ENCODE measurements at places on chromosomes 5 and 9.

GRCh38 chr9:130914417-130915095, 17.9 kb upstream of the QRFP start:
- no peak for DNase-seq

GRCh38 chr5:162067655-162068411, at the start of gene GABRG2:
TSS of gene GABRG2 (plus strand) at chr5:162067773. CDS start at chr5:162068000, 227 bp downstream.
- DNase-seq: no peak

- DNase-seq: no peak
Observed at GRCh38 chr9:93588641-93589609, 12.5 kb downstream of the PHF2 start.

GRCh38 chr5:15786884-15787283, 286.9 kb downstream of the FBXL7 start:
- DNase-seq: no peak

DNA sequence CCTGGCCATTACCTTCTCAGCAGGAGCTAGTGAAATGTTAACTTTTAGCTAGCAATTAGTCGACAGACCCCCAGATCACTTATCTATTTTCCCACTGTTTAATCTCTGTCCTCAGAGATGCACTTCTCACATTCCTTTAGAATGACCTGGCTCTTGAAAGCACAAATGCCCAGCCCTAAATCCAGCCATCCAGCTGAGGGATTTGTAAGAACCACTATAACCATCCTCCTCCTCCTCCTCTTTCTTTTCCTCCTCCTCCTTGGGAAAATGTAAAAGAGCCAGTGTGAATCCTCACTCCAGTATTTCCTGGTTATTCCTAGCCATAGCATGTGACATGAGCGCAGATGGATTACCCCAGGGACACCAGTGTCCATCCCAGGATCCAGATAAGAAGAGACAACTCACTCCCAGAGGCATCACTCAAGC, 124.3 kb downstream of the ENC1 start:
- no peak for DNase-seq

- no peak for DNase-seq
Observed at GRCh38 chr5:88979244-88979643, 96.3 kb upstream of the MEF2C start.

DNA sequence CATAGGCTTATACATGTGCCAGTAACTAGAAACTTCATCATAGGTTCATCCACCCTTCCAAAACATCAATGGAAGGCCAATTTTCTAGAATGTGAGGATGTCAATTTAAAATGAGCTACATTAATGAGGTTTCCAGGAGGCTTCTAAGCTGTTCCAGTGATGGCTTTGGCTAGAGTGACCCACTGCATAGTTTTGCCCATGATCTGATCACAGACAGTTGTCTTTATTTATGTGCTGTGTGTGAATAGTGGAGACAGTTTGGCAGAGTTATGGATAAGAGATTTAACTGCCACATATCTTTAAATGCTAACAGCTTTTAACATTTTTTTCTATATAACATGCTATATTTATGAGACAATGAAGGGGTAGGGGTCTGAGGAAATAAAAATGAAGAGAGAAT, 139.0 kb upstream of the ZNF462 start:
- DNase-seq: no peak

DNA sequence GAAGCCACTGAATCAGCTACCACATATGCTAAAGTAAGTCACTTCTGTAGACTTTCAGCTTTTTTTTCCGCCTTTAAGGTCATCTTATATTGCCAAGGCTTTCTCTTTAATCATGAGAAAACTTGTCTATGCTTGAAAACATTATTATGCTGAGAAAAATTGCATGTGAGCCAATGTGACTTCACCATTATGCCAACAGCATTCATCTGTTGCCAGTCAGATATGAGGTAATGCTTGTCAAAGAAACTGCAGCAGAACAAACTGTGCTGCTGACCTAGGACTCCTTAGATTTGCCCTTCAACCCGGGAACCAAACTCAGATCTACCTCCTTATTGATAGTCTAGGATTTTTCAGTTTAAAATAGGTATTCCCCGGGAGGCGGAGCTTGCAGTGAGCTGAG, 34.3 kb downstream of the SLC44A1 start:
- DNase-seq: no peak

GRCh38 chr5:159762921-159763320, 153.4 kb upstream of the ADRA1B start:
- DNase-seq: no peak

GRCh38 chr5:107806705-107807104, 136.0 kb upstream of the EFNA5 start:
- DNase-seq: no peak

DNA sequence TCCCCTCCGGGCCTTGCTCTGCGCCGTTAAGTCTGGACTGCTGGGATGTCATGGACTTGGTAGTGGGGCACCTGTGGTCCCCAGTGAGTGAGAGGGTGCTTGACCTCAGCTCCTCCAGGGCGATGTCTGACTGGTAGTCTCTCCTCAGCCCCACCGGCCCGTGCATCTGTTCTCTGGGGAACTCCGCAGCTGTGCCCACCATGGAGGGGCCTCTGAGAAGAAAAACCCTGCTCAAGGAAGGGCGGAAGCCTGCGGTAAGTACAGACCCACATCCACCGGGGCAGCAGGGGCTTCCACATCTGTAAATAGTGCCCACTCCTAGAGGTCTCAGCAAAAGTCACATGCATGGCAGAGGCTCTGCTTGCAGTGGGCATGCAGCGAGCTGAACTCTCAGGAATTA, 52.6 kb upstream of the GARNL3 start:
- no peak for DNase-seq

DNA sequence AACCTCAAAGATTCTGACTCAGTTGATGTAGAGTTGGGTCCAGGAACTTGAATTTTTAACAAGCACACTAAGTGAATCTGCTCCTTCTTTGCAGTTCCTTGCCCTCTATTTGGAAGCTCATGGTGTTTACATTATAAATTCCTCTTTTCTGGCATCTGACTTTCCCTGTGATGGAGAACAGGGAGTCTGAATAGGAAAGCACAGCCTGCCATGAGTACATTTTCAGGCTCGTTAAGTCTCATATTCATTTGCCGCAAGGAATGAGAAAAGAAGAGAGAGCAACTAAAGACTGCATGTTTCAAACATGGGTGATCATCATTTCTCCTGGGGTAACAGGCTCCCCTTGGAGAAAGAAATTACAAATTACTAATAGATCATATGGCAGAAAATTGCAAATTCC, 468.1 kb upstream of the DMAC1 start:
- no peak for DNase-seq

GRCh38 chr9:131167146-131167692, 41.8 kb downstream of the NUP214 start:
- no peak for DNase-seq

DNA sequence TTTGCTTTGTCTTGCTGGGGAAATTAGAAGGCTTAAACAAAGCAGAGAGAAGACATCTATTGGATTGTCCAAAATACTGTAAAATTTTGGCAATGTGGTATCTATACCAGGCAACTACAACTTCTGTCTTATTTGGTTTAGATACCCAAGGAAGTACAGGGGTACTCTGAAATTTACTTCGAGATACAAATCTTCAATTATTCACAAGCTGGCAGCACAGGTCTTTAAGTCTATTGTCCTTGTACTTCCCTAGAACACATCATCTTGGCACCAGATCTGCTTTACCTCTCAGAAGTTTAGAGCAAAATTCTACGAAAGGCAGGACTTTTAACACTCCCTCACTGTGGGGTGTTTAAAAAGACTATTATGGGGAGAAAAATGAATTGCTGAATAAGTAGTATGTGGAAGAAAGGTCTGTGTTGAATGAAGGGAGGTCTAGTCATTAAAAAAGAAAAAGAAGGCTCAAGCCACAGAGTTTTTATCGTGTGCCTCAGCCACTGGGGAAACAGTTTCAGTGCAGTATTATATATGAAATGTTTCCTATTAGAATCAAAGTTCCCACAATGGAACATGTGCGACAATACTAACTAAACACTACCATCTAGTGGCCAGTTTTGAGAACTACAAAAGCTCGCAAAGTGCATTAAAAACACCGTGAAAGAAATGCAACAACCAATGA, 93.7 kb downstream of the PDE4D start:
- no peak for DNase-seq

- DNase-seq: no peak
Observed at GRCh38 chr9:10371824-10372223, 241.0 kb downstream of the PTPRD start.

GRCh38 chr5:59123595-59124561, 541.0 kb downstream of the RAB3C start:
- DNase-seq: no peak

GRCh38 chr5:32439086-32439642, 5.4 kb downstream of the ZFR start:
- no peak for DNase-seq

GRCh38 chr5:88207575-88207974, 61.1 kb downstream of the TMEM161B start:
- no peak for DNase-seq

DNA sequence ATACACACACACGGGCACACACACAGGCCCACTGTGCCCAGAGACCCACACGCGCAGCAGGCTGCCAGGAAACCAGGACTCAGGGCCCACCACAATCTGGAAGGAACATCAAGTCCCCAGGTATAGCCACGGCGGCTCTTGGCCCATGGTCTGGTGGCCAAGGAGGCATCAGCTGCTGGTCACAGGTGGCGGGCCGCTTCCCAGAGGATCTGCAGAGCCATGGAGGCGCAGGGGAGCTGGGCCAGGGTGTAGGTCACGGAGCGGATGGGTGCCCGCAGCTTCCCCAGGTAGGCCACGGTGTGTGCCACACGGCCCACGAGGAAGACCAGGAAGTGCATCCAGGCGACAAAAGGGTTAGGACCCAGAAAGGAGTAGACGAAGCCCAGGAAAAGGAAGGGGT, 13.4 kb downstream of the PTGES start:
- no peak for DNase-seq

- no peak for DNase-seq
Observed at GRCh38 chr9:108160706-108161355, 671.3 kb upstream of the KLF4 start.
